ENCODE measurements at places on chromosomes 1 and 21. TPM values are rescaled to one million over a fixed set of nuclear protein-coding genes. Genes with fewer than 3 reads are reported as not detected.

The CAPN9 gene
- total RNA-seq = not detected

- DNase-seq = no peak
Observed at GRCh38 chr1:1202831-1203560, 3.4 kb downstream of the TNFRSF18 start.

The EDEM3 gene
- total RNA-seq = 43.0 TPM

The LCE2A gene
- total RNA-seq = not detected

- DNase-seq = no peak
Observed at GRCh38 chr1:50703240-50703639, 256.8 kb downstream of the FAF1 start.

DNA sequence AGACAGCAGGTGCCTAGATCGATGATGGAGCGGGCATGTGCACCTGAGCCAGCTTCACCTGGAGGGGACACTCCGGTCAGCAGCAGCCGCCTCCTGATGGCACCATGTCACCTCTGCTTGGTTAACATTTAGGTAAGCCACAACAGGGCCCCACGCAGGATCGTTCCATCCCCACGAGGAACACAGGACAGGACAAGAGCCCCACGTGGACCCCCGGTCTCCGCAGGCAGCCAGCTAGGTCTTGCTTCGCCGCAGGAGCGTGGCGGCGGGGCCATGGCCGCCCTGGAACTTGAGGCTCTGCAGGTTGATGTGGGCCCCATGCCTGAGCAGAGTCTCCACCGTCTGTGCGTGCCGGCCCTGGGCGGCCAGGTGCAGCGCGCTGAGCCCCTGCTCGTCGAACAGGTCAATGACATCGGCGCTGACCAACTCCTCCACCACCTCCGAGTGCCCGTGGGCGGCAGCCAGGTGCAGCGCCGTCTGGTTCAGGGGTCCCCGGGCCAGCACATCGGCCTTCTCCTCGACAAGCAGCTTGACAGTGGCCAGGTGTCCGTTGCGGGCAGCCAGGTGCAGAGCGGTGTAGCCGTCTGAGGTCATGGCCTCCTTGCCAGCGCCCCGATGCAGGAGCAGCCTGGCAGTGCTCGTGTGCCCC, 26.1 kb downstream of the RIPK4 start:
- DNase-seq = no peak

DNA sequence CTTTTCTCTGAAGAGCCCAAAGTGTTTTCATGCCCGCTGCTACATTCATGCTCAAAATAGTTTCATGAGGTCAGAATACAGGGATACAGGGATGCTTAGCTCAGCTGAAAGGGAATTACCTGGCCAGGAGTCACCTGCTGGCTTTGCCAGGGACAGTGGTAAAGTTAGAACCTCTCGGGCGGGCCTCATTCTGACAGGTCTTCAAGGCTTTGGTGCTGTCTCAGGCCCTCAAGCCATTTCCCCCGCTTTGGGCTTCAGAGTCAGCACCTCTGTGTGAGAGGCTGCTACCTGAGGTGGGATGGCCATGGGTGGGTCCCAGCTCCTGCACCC, 5.5 kb downstream of the RASSF5 start:
- no peak for DNase-seq

- DNase-seq = no peak
Observed at GRCh38 chr1:202656057-202656456, 54.2 kb downstream of the SYT2 start.
